Fibroblast of skin of abdomen (primary cell): ENCODE measurements at places on chromosomes 6 and 20.

GRCh38 chr20:37822141-37822601, 80.8 kb upstream of the VSTM2L start:
- DNase-seq: peak; percentile 96

DNA sequence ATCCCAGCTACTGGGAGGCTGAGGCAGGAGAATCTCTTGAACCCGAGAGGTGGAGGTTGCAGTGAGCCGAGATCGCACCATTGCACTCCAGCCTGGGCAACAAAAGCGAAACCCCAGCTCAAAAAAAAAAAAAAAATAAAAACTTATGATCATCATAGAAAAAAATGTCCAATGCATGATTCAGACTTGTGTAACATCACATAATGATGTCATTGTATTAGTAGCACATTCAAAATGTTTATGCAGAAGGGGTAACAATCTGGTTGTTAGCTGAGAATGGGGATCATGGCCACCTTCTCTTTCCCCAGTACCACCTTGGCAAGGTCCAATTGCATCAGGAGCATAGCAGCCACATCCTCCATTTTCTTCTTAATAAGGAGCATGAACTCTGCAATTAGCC, 137.6 kb upstream of the MARCKS start:
- DNase-seq: peak; percentile 40

DNA sequence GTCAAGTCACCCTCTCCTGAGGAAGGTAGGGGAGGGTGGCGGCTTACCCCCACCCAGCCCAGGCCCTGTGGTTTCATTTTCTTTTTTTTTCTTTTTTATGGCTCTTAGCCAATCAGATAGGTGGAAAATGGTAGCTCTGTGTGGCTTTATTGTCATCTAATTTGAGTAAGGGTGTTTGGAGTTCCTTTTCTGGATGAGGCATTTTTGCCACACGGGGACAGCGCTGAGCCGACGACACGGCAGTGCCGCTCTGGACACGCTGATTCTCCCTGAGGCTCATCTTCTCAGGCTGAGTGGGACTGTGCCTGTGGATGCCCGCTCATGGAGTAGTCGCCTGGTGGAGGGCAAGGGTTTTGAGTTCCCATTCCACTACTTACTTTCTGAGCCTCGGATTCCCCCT, 37.6 kb upstream of the ANGPT4 start:
- no peak for DNase-seq

GRCh38 chr6:36685166-36685924, 6.8 kb downstream of the CDKN1A start:
- no peak for DNase-seq

DNA sequence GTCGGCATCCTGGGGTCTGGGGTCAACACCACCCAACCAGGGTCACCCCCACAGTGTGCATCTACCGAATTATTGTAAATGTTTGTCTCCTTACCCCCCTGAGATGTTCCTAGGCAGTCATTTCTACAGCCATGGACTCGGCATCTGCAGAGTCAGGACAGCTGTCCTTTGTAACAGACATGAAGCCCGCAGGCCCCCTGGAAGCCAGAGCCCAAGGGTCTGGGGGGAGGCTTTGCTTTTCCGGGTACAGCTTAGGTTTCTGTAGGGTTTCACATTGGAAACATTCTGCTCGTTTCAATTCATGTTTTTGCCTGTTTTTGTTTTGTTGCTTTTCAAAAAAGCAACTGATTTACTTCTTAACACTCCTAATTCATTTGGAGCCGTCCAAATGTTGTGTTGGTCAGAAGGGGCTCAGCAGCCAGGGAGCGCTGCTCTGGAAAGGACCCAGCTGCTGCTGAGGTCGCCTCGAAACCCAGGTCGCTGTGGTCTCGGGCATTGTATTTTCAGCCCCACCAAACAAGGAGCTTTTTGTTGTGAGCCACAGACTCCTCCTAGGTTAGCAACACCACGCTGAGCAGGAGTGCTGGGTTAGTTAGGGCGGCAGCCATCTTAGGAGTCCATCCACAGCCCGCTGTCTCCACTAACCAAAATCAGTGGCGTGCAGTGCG, 160.4 kb downstream of the TMEM242 start:
- DNase-seq: no peak

DNA sequence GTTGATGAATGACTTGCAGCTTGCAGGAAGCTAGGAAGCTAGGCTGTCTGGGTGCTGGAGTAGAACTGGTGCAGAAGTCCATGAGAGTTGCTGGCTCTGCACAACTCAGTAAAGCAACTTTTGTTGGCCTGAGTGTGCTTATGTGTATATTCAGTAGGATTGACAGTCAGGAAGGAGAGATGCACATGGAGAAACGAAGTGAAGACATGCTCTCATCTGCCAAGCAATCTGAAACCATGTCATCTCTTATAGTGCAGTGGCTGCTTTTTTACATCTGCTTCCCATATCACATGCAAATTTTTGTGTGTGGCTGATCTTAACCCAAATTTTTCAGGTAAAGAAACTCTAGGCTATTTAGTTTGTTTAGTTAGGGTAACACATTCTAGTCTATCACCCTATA, 252.4 kb upstream of the HS3ST5 start:
- no peak for DNase-seq

GRCh38 chr6:156634048-156634447, 143.1 kb upstream of the ARID1B start:
- no peak for DNase-seq

GRCh38 chr6:145214570-145214969, 520.8 kb downstream of the EPM2A start:
- peak; percentile 28 for DNase-seq

- DNase-seq: no peak
Measured at GRCh38 chr6:124869416-124869815, 92.8 kb upstream of the RNF217 start.
